Hematopoietic multipotent progenitor cell (in vitro differentiated cells): ENCODE measurements at places on chromosomes 4 and X. TPM values are rescaled to one million over a fixed set of nuclear protein-coding genes. Genes with fewer than 3 reads are reported as not detected.
A peak's percentile ranks its signal among the peaks of the same experiment; 100 is the strongest.

SNCA gene
- 18.6 TPM for total RNA-seq

DMRTC1B gene
- 0.27 TPM for total RNA-seq

KANTR gene
- 40.1 TPM for total RNA-seq

SPANXD gene
- not detected for total RNA-seq

PORCN gene
- 21.0 TPM for total RNA-seq

ITIH6 gene
- not detected for total RNA-seq

TCEAL9 gene
- total RNA-seq: 4.0 TPM

PCDH18 gene
- total RNA-seq: under 0.01 TPM

NIPAL1 gene
- total RNA-seq: under 0.01 TPM

GRCh38 chr4:125517831-125518230 is 203.1 kb downstream of the FAT4 start:
- DNase-seq: no peak

DNA sequence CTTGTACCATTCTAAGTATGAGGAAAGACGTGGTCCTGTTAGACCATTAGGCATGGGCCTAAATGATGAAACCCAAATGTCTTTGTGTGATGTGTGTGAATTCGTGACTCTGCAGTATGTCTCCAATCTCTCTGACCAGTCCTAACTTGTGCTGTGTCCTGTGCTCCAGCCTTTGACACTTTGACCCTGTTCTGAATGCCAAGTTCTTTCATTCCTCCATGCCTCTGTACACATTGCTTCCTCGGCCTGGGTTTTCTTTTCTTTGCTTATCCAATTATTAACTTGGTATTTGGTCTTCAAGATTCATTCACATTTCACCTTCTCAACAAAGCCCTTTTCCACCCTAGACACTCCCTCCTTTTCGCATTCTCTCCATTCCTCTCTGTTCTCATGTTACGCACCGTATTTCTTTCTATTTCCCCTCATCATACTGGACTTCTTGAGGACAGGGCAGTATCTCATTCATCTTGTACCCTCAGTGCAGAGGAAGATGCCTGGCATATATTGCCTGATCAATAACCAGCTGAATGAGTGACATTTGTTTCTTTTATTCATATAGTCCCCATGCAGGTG is 138.7 kb downstream of the F11 start:
- DNase-seq: no peak

DNA sequence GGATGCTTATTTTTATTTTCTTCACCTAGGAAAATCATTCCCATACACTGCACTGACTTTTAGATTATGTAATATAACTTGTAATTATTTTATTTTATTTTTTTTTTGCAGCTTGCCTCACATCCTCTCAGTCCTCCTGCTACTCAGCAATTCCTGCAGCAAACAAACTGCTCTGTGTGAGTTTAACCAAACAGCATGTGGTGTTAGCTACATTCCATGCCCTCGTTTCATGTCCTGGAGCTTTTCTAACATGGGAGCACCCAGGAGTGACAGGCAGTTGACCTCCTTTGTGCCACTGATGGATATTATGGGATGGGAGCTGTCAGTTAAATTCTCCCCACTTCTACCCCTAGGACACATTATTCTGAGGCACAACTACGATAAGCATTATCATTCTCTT is 24.8 kb downstream of the CXCL1 start:
- no peak for DNase-seq

DNA sequence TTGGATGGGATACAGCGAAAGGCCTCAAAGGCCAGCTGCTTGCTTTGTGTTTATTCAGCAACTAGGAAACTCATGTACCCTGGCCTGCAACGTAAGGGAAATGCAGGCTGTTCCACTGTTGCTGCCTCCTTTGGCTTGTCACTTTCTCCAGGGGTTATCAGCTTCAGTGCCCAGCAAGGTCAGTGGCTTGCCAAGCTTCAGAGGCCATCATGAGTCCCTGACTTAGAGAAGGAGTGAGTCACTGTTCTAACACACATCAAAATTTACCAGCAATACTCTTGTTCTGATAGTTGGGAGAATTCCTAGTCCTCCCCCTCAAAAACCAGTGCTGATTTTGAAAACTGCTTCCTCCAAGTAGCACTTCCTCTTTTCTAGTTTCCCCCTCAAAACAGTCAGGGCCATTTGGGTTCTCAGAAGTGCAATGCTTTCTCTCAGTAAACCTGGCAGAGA is 250.8 kb downstream of the ARHGAP24 start:
- DNase-seq: peak; percentile 31

GRCh38 chr4:153418121-153418520 is 48.0 kb upstream of the TMEM131L start:
- DNase-seq: no peak

DNA sequence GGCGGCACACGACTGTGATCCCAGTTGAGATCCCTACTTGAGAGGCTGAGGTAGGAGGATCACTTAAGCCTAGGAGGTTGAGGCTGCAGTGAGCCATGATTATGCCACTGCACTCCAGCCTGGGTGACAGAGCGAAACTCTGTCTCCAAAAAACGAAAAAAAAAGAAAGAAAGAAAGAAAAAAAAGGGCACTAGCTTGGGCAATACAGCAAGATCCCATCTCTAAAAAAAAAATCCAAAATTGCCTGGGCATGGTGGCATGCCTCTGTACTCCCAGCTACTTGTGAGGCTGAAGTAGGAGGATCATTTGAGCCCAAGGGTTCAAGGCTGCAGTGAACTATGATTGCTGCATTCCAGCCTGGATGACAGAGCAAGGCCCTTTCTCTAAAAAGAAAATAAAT is 10.7 kb upstream of the KLHL15 start:
- DNase-seq: no peak

- DNase-seq: no peak
These were observed 20.4 kb upstream of the GPM6B start for GRCh38 chrX:13837290-13837745.

GRCh38 chrX:8851231-8851886 is 50.2 kb upstream of the FAM9A start:
- no peak for DNase-seq

GRCh38 chr4:17336524-17336961 is 175.3 kb downstream of the QDPR start:
- no peak for DNase-seq

DNA sequence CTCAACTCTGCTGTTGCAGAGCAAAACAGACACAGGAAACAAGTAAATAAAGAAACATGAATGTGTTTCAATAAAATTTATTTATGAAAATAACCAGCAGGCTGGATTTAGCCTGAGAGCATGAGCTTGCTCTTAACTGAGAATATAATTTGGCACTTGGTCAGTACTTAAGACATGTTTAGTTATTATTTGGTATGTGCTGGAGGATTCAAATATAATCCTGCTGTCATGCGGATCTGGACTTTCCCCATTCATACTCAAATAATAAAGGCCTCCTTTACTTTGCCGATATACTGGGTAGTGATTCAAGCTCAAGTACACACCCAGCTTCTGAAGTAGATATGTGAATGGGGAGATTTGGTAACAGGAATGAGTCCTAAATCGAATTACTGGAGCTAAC is 465.5 kb upstream of the HS3ST1 start:
- DNase-seq: no peak

DNA sequence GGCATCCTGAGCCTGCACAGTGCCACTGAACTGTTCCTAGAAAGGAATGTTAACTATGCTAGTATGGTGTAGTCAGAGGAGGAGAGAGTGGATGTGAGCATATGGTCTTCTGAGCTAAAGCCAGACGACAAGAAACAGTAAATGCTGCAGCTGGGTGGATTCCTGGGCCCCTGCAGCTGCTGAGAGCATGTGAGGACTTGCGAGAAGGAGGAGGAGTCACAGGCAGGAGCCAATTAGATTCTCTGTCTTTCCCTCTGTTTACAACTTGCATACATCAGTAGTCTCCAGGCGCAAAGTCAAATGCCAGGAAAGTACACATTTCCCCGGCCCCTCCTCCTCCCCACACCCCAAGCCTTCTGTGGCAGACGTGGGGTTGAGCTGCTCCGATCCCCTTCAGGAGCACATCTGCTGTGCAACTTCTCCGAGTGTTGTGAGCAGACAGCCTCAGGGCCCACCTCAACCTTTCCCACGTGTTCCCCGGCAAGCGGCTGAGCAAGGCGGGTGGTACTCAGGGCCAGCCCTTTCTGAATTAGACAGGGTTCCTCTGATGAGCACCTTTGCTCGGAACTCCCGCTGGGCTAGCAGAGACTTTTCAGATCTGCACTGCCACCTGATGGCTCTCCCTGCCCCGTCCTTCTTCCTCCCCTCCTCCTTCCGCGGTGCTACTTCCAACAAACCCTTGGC is 108.7 kb upstream of the ATP6AP2 start:
- peak; percentile 49 for DNase-seq

- DNase-seq: no peak
These were observed 1.3 kb downstream of the NKAP start for GRCh38 chrX:119942173-119942819.

GRCh38 chrX:38279188-38279587 is 48.1 kb downstream of the RPGR start:
- no peak for DNase-seq

DNA sequence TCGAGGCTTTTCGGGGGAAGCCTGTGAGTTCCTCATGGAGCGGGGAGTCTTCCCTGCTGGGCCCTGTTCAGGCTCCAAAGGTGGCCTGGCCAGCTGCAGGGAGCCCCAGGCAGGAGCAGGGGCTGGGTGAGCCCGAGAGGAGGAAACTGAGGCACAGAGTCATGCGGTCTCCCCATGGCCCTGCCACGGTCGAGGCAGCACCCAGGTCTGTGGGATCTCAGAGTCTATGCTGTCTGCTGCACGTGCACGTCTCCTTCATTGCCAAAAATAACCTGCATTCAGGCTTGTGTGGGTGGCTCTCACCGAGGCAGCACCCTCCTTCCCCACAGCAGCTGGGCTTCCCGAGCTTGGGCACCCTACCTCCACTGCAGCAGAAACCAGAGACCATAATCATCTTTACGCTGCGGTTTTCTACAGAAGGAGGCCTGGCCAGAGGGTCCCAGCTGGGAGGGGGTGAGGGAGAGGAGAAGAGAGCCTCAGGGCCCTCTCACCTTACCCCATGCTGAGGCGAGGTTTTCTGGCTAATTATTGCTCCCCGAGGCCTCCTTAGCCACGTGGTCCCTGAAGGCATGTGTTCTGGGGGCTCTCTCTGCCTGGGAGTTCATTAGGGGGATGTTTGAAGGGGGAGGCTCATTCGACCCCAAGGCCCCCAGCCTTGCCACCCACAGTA is 64.3 kb downstream of the CPZ start:
- no peak for DNase-seq

DNA sequence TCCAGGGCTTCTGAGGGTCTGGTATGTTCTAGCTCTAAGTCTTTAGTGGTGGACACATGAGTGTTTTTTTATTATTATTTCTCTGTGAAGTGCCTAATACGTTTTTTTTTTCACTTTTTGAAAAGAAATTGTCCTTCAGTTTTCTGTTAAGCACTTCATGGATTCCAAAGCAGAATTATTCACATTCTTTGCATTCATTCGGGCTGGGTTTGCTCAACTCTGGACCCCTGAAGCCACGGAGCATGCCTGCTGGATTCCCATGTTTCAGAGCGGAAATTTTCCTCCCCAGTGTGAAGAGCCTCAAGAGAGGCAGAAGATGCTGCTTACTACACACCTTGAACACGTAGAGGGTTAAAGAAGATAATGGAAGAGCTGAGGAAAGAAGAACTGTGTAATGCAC is 107.5 kb downstream of the EGF start:
- DNase-seq: no peak

DNA sequence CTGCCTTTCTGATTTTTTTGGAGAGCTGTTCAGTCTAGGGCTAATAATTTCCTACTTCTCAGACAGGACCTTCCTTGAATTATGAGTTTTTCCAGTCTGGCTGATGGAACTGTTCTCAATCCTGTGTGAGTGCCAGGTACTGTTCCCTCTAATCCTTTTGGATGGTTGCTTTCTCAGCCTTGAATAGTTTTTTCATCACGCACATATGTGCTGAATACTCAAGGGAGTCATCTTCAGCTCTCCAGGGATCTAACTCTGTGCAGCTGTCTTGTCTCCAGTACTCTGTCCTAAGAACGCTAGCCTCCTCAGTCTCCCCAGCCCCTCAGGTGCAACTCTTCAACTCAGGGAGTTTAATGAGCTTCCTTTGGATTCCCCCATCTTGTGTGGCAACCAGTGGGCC is 93.2 kb downstream of the GASK1B start:
- no peak for DNase-seq

GRCh38 chr4:173386751-173387150 is 12.2 kb downstream of the SCRG1 start:
- no peak for DNase-seq

- DNase-seq: no peak
These were observed 10.9 kb downstream of the TBC1D19 start for GRCh38 chr4:26594778-26595177.

DNA sequence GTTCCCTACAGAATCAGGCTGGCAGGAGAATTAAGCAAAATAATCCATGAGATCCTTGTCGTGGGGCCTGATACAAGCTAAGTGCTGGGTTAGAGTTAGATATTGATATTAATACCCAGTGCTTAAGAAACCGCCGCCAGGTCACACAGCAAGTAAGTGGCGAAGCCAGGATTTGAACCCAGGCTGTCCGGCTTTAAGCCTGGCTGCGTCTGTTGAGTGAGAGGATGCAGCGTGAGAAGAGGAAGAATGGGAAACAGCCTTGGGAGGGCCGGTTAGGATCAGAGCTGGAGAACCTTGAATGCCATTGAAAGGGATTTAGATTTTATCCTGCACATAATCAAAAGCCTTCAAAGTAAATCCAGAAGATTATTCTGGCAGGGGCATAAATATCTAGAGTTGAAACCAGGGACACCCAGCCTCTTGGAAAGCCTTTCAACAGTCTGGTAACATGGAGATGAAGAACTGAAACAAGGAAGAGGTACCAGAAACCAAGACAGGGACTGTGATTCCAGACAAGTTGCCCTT is 64.8 kb upstream of the HELT start:
- DNase-seq: no peak

DNA sequence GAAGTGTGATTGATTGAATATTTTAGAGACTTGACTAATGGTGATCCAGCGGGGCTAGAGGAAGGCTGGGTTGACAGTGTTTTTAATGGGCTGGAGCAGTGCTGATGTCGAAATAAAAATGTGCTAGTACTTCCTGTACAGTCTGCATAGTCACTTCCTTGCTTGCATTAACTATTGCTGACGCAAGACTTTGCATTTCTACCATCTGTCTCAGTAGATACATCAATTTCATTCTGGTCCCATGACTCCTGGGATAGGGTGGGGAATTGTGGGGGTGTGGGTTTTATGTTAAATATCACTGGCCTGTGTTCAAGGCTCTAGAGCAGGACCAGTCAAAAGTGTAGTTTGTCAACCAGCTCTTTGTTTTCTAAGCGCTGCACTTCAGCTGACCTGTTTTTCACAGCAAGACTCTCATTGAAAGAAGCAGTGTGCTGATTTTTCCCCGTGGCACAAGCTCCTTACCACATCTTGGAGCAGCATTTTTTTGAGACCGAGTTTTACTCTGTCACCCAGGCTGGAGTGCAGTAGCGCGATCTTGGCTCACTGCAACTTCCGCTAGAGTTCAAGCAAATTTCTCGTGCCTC is 35.2 kb upstream of the PHEX start:
- peak; percentile 74 for DNase-seq
